Activated CD4-positive, alpha-beta T cell treated with anti-CD3 and anti-CD28 coated beads for 36 hours (primary cell): ENCODE measurements at places on chromosomes 7 and 10. TPM values are rescaled to one million over a fixed set of nuclear protein-coding genes. Genes with fewer than 3 reads are reported as not detected.

DNA sequence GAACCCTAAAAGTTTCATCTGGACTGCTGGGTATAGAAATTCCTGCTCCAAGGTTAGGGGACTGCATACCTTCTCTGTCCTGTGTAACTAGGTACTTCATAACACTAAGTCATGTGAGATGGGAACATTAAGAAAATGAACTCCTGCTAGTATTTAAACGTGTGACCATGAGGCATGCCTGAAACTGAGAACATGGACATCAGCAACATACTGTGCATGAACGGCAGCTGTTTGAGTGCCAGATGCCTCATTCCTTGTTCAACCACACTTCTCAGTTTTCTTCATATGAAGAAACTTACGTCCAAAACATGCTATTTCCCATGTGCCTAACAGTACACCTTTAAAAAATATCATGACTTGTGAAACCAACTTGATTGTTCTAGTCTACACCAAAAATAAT is 88.5 kb downstream of the CREM start:
- no peak for DNase-seq

DNA sequence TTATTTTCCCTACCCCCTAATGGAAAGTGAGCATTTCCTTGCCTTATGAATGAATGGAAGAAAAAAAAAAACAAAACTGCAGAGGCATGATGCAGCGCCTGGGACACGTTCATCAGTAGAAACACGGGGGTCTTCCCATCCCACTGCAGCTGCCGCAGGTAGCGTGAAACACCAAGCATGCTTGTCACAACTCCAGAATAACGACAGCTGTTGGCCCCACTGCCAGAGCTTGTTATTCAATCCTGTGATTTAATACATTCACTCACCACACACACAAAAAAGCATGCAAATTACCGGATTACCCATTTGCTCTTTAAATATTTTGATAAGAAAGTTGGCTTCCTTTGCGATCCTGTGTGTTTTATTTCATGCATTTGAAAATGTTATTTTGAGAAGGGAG is 48.4 kb upstream of the GNA12 start:
- no peak for DNase-seq

- DNase-seq = peak; percentile 72
Measured at GRCh38 chr10:119268871-119269506, 61.6 kb downstream of the GRK5 start.

DNA sequence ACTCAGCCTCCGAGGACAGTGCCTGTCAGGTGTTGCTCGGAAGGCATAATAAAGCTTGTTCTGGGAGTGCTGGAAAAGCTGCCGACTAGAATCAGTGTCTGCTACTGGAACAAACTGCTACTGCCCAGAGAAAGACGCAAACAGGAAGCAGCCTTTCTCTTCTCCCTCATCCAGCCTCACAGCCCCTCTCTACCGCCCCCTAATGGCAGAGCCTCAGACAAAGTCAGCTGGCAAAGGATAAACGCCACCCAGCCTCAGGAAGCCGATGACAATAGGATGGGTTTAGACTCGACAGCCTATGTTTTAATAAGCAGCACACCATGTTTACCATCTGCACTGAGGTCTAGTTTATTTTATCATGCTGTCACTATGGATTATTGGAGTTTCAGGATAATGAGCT is 169.5 kb upstream of the LYZL1 start:
- peak; percentile 51 for DNase-seq

DNA sequence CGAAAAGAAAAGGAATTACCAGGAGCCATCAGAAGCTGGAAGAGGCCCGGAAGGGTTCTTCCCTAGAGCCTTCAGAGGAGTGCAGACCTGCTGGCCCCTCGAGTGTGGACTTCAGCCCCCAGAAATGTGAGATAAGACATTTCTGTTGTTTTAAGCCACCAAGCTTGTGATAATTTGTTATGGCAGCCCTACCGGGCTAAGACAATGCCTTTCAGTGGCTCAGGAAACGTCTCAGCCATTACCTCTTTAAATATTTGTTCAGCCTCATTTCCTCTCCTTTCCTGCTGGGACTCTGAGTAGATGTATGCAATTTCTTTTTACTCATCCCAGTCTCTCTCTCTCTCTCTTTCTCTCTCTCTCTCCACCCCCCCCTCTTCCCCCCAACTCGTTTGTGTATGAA is 174.7 kb upstream of the GRB10 start:
- DNase-seq = no peak

The NODAL gene
- total RNA-seq = not detected

GRCh38 chr7:156386097-156386496 is 254.5 kb upstream of the RNF32 start:
- DNase-seq = no peak

The C7orf33 gene
- total RNA-seq = not detected

GRCh38 chr10:95440756-95441546 is 120.2 kb downstream of the SORBS1 start:
- no peak for DNase-seq

GRCh38 chr7:26101361-26102151 is 50.4 kb upstream of the NFE2L3 start:
- peak; percentile 31 for DNase-seq

The TRPV6 gene
- not detected for total RNA-seq

The GNGT1 gene
- not detected for total RNA-seq

The TMEM273 gene
- 28.0 TPM for total RNA-seq

DNA sequence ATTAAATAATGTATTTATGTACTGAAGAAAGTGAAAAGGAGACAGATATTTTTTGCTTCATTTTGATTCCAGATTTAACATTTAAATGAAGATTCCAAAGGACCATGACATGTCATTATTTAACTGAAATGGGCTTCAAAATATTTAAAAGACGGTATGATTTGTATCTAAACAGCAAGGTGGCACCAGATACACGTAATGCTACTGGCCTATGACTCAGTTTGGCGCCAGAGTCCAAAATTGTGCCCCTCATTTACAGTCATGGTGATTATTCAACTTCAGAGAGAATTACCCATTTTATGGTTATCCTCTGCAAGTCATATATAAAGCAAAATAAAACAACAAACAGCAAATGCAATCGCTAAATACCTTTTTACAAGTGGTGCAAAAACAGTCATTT is 94.5 kb downstream of the ETV1 start:
- DNase-seq = no peak

The TUBB8 gene
- total RNA-seq = not detected

- DNase-seq = no peak
Measured at GRCh38 chr10:26574783-26575182, 122.7 kb upstream of the PDSS1 start.

The ST7 gene
- 8.1 TPM for total RNA-seq

- DNase-seq = no peak
Measured at GRCh38 chr10:114103284-114103683, 59.6 kb downstream of the ADRB1 start.

DNA sequence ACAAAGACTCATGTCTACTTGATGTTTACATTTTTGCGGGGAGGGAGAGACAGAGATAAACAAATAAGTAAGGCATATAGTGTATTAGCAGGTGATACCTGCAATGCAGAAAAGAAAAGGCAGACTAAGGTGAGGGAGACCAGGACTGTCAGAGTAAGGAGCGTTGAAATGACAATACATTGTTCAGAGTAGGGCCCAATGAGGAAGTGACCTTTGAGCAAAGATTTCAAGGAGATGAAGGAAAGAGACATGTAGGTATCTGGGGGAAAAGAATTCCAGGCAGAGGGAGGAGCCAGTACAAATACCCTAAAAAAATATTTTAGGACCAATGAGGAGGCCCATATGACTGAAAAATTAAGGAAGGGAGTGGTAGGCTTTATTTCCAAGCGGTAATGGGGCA is 162.7 kb upstream of the PRSS1 start:
- DNase-seq = no peak

The CDC14C gene
- total RNA-seq = not detected

DNA sequence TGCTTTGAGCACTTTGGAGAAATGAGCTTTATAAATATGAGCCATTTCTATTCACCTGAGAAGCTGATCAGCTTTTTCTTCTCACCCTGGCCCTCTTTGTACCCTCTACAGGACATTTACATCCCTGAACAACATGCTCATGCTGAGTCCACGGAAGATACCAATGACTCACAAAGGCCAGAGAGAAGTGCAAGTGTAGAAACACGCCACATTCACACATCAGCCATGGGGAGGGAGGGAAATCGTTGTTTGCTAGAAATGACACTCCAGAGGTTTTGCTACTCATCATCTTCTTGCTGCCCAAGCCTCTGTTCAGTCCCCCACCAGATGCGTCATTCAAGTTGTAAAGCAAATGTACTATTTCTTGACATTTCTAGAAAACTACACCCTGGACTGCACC is 2.8 kb upstream of the UCN3 start:
- DNase-seq = no peak

DNA sequence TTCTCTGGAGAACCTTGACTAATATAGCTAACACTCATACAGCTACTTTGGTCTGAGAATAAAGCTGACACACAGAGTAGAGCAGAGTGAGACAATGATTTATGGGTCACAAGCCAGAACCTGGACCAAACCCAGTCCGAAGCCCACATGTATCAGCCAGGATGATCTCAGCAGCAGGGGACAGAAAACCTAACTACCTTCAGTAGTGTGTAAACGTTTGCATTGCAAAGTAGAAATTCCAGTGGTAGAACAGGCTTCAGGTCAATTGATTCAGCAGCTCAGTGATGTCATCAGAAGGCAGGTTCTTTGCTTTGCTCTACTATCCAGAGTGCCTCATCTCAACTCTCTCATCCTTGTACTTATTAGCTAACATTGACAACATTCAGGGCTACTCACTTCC is 62.5 kb upstream of the PALS2 start:
- no peak for DNase-seq

GRCh38 chr10:29327746-29328102 is 38.9 kb downstream of the LYZL1 start:
- no peak for DNase-seq

The BICC1 gene
- not detected for total RNA-seq

The ACTL6B gene
- not detected for total RNA-seq

DNA sequence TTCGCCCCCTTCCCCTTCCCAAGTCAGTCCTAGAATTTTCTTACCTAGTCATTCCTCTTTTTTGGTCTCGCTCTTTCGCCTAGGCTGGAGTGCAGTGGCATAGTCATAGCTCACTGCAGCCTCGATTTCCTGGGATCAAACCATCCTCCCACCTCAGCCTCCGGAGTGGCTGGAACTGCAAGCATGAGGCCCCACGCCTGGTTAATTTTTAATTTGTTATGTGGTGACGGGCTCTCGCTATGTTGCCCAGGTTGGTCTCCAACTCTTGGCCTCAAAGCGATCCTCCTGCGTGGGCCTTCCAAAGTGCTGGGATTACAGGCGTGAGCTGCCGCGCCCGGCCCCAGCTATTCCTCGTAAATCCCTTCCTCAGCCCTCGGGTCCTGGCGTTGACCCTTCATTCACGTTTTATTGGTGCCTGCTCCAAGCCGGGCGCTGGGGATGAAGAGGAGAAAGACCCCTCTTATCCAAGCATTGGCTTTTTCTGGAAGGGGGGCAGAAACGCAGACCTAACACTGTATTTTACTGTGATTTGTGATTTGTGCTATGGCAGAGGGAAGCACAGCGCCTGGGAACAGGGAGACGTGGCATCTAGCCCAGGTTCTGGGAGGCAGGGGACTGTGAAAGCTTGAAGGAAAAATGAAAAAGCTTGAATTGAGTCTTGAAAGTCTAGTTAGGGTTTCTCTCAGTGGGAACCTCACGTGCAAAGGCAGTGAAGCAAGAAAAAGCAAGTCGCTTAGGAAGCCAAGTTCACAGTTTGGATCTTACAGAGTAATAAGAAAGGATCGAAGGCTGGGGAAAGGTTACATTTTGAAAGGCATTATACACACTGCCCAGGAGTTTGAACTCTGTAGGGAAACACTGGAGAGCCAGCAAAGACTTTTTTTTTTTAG is 516 bp downstream of the ZNHIT1 start:
- no peak for DNase-seq

The CFTR gene
- not detected for total RNA-seq

- peak; percentile 33 for DNase-seq
Measured at GRCh38 chr7:17994079-17994850, 33.4 kb downstream of the PRPS1L1 start.

The MEOX2 gene
- not detected for total RNA-seq

- DNase-seq = peak; percentile 15
Measured at GRCh38 chr7:13800694-13801448, 188.6 kb downstream of the ETV1 start.

GRCh38 chr7:67610897-67611296 is 614.3 kb downstream of the TYW1 start:
- DNase-seq = no peak

- DNase-seq = no peak
Measured at GRCh38 chr10:77397103-77397502, 240.5 kb downstream of the KCNMA1 start.

The EPO gene
- total RNA-seq = not detected

DNA sequence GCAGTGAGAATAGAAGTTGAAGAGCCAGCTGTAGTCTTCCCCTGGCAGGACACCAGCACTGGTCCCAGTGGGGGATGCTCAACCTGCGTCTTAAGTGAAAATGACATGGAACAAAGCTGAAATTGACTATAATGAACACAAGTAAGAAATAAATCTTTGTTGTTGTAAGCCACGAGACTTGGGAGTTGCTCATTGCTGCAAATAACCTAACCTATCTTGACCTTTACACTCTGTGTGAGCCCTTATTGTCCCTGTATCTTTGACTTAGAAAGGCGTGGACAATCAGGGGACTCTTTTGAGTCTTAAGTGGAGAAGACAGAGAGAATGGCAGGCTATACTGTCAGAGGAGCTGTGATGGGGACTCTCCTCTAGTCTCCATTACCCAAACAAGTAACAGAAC is 16.9 kb downstream of the ZC3HAV1L start:
- no peak for DNase-seq

- no peak for DNase-seq
Measured at GRCh38 chr7:74187915-74188675, 13.9 kb downstream of the EIF4H start.

DNA sequence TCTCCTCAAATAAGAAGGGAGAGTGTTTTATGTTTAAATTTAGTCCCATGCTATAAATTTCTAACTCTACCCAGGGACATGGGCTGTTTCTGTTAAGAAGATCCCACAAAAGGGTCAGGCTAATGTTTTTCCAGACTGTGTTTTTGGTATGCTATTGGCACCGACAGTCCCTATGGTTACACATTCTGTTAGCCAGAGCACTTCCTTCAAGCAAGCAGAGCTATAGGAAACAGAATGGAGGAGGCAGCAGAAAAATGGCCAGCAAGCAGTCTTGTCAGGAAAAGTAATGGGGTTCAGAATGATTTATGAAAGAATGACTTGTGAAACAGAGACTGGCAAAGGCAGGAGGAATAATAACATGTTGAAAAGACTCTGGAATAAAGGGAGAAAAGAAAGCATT is 44.8 kb upstream of the PHYHIPL start:
- no peak for DNase-seq

DNA sequence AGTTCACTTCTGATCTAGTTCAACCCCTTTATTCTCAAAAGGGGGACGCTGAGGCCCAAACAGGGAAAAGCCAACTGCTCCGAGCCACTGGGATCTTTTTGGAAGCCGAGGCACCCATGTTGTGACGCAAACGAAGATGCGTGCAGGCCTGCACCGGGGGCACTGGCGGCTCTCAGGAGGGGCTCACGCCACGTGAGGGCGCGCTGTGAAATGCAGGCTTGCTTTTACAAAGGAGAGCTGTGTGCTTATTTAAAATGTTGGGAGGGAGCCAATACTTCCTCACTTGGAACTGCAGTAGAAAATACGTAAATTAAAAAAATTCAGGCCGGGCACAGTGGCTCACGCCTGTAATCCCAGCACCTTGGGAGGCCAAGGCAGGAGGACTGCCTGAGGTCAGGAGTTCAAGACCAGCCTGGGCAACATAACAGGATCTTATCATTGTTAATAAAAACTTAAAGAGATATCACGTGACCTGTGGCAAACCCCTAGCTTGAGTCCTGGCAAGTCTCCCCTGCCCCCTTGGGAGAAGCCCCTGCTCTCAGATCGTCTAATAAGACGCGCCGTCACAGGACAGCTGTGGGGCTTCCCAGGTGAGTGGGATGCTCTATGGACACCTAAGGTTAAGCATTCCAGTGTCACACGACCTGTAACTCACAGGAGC is 16.3 kb downstream of the BRI3 start:
- no peak for DNase-seq
